Adrenal gland (tissue), 19 donors: ENCODE measurements at places on chromosomes 2 and 18. TPM values are rescaled to one million over a fixed set of nuclear protein-coding genes. Genes with fewer than 3 reads are reported as not detected.
A peak's percentile ranks its signal among the peaks of the same experiment; 100 is the strongest.

DNA sequence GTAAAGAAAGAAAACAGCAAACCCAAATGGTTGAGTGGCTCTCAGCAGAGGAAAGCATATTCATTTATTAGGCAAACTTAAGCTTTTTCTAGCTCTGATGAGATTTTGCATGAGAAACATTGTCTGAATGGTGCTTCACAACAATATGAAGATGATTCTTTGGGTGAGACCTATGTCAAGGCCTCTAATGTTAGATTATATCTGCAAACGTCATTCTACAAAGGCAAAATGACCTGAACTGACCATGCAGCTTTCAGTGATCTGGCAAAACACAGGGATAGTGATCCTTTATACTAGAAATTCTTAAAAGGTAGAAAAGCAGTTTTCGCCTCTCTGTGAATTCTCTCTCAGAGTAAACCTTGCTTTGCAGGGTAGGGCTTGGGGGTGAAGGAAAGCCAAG is 11.7 kb downstream of the RHBDD1 start:
- DNase-seq = no peak

CCDC141 gene
- 0.48 TPM for polyA plus RNA-seq

DNA sequence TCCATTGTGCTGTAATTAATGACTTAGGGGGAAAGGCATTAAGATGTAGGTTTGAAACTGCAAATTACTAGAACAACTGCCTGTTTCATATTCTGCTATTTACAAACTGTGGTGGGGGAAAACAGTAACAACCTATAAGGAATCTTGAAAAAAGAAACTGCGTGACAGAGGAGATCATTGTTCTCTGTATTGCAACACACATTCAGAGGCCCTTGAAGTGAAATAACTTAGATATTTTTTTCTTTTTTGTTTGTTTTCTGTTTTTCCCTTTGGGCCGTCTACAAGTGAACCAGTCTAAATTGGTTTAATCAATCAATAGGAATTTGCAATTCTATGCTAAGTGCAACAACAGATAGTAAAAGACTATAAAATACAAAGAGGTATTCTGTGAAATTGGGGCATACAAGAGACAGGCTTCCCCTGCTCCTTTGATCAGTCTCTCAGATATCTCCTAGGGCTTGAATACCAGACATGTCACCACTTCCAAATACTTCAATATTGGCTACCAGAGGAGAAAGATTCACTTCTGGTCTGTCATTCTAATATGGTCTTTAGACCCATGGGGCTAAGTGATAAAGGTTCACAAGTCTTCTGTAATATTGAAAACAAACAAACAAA is 2055.1 kb upstream of the CELF4 start:
- no peak for DNase-seq

- DNase-seq = no peak
These were observed 39.6 kb upstream of the TRIM43B start for GRCh38 chr2:95524195-95524594.

GRCh38 chr2:112710956-112711750 is 9.7 kb upstream of the NT5DC4 start:
- no peak for DNase-seq

GRCh38 chr2:55223958-55224760 is 7.9 kb downstream of the CLHC1 start:
- DNase-seq = no peak

SLC14A1 gene
- 3.6 TPM for polyA plus RNA-seq

DNA sequence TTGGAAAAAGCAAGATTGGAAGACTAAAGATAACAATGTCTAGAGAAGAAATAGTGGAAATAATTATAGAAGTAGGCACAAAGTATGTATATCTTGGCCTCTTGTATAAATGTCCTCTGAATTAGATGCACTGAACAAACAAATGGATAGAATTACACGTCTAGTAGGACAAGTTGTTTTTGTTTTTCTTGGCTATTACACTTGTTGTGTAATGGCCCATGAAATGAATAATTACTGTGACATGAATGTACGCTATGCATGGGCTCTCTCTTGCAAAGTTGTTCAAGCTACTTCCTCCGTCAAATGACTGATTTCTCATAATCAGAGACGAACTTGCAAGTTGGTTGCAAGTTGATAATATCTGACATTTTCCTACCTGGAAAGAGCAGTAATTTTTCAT is 126.2 kb downstream of the PDE1A start:
- DNase-seq = no peak

DNA sequence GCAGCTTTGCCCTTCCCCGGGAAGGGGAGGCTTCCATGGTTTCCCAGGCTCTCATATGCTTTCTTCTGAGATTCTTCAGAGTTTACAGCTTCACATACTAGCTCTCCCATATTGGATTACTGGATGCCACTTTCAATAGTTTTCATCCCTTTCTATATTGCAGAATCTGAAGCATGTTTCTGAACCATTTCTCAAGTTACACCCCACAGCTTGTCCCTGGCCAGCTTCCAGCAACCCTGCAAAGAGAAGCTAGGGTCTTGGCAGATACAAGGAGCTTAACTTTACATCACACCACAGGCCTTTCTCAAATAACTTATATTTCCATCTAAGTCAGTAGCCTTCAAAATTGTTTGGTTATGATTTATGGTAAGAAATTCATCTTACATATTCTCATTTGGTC is 39.6 kb downstream of the LHCGR start:
- no peak for DNase-seq

DNA sequence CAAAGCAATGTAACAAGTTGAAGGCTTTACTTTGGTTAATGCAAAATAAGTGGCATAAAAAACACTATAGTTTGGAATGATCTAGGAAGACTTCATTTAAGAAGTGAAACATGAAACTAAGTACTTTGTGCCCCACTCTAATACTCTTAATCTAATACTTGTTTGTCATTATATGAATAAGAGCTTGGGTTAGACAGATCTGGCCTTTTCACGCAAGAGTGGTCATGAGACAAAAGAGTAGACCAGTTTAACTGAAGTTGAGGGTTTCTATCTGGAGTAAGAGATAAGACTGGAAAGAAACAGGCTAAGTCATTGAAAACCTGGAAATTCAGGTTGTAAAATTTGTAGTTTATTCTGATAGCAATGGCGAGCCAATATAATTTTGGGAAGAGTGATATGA is 2.8 kb downstream of the SLC30A6 start:
- DNase-seq = no peak

GRCh38 chr2:64862623-64863022 is 126.6 kb upstream of the SLC1A4 start:
- DNase-seq = no peak

TEKT4 gene
- not detected for polyA plus RNA-seq

DNA sequence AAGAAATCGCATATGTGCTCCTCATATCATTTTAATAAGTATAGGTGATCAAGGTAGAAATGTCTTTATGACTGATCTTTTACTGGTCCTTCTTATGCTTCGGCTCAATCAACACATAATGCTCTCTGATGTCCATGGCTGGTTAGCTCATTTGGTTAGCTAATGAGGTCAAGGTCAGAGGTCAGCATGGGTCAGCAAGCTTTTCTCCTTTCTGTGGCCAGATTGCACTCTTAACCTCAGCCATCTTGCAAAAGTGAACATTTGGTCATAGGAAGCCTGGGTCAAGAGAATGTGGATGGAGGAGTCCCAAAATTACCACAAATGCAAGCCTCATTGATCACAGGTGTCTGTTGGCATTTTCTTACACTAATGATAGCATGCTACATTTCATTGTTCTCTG is 35.4 kb upstream of the DARS1 start:
- no peak for DNase-seq

DNA sequence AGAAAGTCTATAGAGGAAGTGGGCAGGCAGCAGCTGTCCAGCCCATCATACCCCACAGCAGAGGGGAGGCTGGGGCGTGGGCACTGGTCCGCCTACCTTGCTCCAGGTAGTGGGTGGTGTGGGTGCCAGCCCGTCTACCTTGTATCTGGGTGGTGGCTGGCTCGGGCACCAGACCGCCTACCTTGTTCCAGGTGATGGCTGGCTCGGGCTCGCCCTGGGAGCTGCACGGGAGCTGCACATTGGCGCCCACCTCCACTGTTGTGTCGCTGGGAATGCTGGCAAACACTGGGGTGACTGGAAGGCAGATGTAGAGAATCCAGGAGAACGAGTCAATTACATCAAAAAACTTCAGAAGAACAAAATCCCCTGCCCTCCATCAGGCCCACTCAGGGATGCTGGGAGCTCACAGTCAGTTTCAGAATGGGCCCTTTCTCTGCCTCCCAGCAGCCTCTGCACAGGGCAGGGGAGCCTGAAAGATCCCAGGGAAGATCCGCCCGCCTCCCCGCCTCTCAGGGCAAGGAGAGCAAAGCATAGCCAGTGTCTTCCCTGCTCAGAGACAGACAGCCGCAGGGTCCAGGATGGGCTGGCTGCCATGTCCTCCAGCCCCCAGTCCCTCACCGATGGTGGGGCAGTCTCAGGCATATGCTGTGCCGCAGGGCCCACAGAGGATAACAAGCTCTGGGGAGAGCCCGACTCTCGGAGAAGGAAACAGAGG is 82.3 kb downstream of the PXDN start:
- peak; percentile 1 for DNase-seq

- DNase-seq = no peak
These were observed 105.5 kb downstream of the IRS1 start for GRCh38 chr2:226694149-226694548.

- no peak for DNase-seq
These were observed 140.7 kb downstream of the RNF144A start for GRCh38 chr2:7057865-7058400.

GRCh38 chr2:63855418-63856302 is 14.0 kb downstream of the UGP2 start:
- DNase-seq = no peak

CAVIN2 gene
- polyA plus RNA-seq = 14.4 TPM

GRCh38 chr2:101872480-101872879 is 119.3 kb upstream of the IL1R2 start:
- DNase-seq = no peak

CYTIP gene
- 0.94 TPM for polyA plus RNA-seq

DNA sequence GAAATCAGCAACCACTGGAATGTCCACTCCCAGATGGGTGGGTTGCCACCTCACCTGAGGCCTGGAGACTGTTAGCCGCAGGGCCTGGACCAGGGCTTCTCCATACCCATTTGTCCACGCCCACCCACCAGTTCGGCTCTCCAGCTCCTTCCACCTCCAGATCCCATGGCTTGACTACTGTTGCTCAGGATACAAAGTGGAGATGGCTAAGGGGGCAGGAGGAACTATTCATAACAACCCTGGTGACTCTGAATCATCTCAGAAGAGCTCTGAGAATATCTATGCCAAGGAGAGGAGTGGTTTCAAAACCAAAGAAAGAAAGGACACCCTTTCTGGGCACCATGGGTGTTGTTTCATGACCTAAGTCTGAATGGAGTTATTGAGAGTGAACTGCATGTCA is 145.8 kb downstream of the LAMA3 start:
- DNase-seq = no peak

DNA sequence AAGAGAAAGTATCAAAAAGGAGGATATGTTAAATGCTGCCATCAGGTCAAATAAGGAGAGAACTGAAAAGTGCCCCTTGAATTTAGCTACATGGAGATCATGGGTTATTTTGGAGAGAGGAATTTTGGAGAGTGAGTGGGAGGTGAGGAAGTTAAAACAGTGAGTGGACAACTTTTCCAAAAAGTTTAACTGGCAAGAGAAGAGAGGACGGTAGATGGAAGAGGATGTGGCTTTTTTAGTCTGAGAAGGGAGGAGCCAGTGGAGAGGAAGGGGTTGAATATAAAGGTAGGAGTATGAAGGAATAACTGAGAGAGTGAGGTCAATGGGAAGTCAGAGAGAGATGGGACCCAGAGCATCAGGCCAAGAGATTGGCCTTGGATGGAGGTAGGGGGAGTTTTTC is 62.5 kb upstream of the NFE2L2 start:
- DNase-seq = no peak

TRIM43 gene
- polyA plus RNA-seq = not detected

DNA sequence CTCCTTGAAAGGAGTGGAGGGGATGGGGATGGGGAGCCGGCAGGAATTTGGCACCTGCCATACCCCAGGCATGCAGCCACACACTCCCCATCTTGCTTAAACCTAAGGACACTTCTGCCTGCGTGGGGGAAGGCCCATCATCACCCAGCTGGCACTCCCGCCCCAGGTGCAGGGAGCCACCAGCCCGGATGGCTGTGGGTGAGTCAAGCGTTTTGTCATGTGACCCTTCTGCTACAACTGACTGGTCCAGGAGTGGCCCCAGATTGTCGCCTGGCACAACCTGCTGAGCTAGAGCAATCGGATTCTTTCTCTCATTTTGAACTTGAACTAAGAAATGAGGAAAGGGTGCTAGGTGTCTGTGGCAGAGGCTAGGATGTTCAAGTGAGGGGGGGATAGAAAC is 61.3 kb downstream of the TSN start:
- DNase-seq = no peak

GRCh38 chr18:23107718-23108117 is 27.6 kb upstream of the CABLES1 start:
- no peak for DNase-seq

- no peak for DNase-seq
These were observed 46.9 kb downstream of the UXS1 start for GRCh38 chr2:106147159-106147558.

GRCh38 chr2:219402665-219403515 is 15.2 kb upstream of the DNPEP start:
- DNase-seq = peak; percentile 87

TFPI gene
- polyA plus RNA-seq = 29.0 TPM

DNA sequence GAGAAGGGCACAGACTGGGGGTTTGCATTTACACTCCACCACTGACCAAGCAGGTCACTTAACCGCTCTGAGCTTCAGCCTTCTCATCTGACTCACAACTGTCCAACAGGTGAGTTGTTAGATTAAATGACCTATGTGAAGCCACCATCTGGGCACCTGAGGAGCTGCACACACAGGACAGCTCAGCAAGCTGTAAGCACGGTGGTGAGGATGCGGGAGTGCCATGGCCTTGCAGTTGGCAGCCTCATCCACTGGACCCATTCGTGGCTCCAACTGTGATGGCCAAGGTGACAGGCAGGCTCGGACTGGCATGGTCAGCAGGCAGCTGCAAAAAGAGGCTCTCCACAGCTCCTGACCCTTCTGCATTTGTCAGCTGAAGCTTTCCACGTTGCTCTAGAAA is 23.3 kb upstream of the AMMECR1L start:
- DNase-seq = no peak

LYPD6B gene
- polyA plus RNA-seq = 0.80 TPM

RAMP1 gene
- polyA plus RNA-seq = 72.6 TPM

LCLAT1 gene
- 2.4 TPM for polyA plus RNA-seq

GRCh38 chr2:143704451-143705106 is 575.4 kb downstream of the ARHGAP15 start:
- no peak for DNase-seq

DNA sequence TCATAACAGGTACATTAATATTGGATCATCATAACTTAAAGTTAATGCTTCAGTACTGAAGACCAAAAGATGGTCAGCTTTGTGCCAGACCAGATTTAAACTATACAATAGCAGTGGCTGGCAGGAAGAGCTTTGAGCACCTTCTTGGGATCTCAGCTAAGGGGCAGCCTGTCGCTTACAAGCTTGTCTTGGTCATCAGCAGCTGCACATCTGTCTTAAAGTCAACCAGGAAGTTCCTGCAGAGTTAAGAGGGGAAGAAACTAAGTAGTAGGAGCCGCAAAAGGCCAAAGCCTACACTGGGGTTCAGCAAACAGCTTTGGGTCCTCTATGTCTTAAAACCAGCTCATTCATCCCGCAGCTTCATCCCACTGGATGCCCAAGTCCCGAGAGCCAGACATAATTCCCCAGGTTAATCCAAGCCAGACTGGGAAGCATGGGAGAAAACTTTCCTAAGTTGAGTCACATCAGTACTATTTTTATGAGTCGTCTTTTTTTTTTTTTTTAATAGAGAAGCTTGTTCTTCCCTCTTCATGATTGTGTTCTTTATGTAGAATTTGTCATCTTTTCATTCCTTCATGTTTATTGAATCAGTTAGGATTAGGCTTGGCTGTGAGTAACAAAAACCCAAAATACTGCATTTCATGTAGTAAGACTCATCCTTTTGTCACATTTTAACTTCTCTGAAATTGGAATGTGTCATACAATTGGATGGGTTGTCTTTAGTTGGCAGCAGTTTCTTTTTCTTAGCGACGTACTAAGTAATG is 59.3 kb downstream of the SERTAD2 start:
- no peak for DNase-seq
